ENCODE measurements at places on chromosomes 12 and 14. TPM values are rescaled to one million over a fixed set of nuclear protein-coding genes. Genes with fewer than 3 reads are reported as not detected.

SDR9C7 gene
- total RNA-seq, result 0.31 TPM

CLEC2B gene
- 1.6 TPM for total RNA-seq

FAM186B gene
- total RNA-seq, result 0.15 TPM

PRR13 gene
- 80.1 TPM for total RNA-seq

KRT4 gene
- not detected for total RNA-seq

NYNRIN gene
- 2.7 TPM for total RNA-seq

CIROP gene
- total RNA-seq, result not detected

KLRG1 gene
- total RNA-seq, result 1.4 TPM

NGDN gene
- 21.9 TPM for total RNA-seq

CABP1 gene
- total RNA-seq, result not detected

KCNMB4 gene
- total RNA-seq, result 0.31 TPM

ABCD4 gene
- 24.2 TPM for total RNA-seq

TMTC1 gene
- 16.9 TPM for total RNA-seq

PLXNC1 gene
- total RNA-seq, result under 0.01 TPM

ZNF268 gene
- 11.9 TPM for total RNA-seq

WSB2 gene
- total RNA-seq, result 85.2 TPM

IPO4 gene
- 82.5 TPM for total RNA-seq

LIN7A gene
- not detected for total RNA-seq

TTC8 gene
- total RNA-seq, result 17.4 TPM

ENDOU gene
- not detected for total RNA-seq

PMCH gene
- not detected for total RNA-seq

COL2A1 gene
- 0.72 TPM for total RNA-seq

HHIPL1 gene
- 1.6 TPM for total RNA-seq

ANKRD33 gene
- not detected for total RNA-seq

DYRK2 gene
- total RNA-seq, result 17.6 TPM

CDKN3 gene
- total RNA-seq, result 31.3 TPM

TCHP gene
- 11.8 TPM for total RNA-seq

RFX4 gene
- total RNA-seq, result not detected

GPR137C gene
- not detected for total RNA-seq

NID2 gene
- total RNA-seq, result 1.6 TPM

FOXN4 gene
- total RNA-seq, result not detected

REM2 gene
- 0.04 TPM for total RNA-seq

PGF gene
- total RNA-seq, result 44.9 TPM

SMCO2 gene
- total RNA-seq, result 0.31 TPM

TMEM52B gene
- not detected for total RNA-seq

CFAP73 gene
- not detected for total RNA-seq

CLEC1B gene
- not detected for total RNA-seq

KRT79 gene
- not detected for total RNA-seq

ANG gene
- total RNA-seq, result 10.1 TPM

BIN2 gene
- total RNA-seq, result not detected

GALC gene
- 17.9 TPM for total RNA-seq

FAM161B gene
- 1.6 TPM for total RNA-seq

RNASE7 gene
- total RNA-seq, result 5.5 TPM

KCNH3 gene
- total RNA-seq, result not detected

SLC38A4 gene
- 0.27 TPM for total RNA-seq

TAS2R43 gene
- total RNA-seq, result not detected

GALNT16 gene
- not detected for total RNA-seq

KRT80 gene
- 0.55 TPM for total RNA-seq

TTC9 gene
- total RNA-seq, result 0.46 TPM

MED13L gene
- 37.6 TPM for total RNA-seq

ABCB9 gene
- 10.5 TPM for total RNA-seq

PLCZ1 gene
- total RNA-seq, result not detected

CLEC9A gene
- not detected for total RNA-seq

GPX2 gene
- 1.7 TPM for total RNA-seq

EFCAB11 gene
- 9.4 TPM for total RNA-seq

MIS18BP1 gene
- 29.6 TPM for total RNA-seq

VWF gene
- total RNA-seq, result not detected

Data from hair follicular keratinocyte (primary cell).